ENCODE measurements at places on chromosomes 2 and 18.

GRCh38 chr18:4748975-4749374 is 293.9 kb upstream of the DLGAP1 start:
- no peaks in the 10 kb centered on the region for H3K27me3 ChIP-seq
- H3K4me1 ChIP-seq = no peaks in the 10 kb centered on the region
- H3K27ac ChIP-seq = no peak overlapping the region
- DNase-seq = no peak
- no peak overlapping the region for H3K4me3 ChIP-seq

DNA sequence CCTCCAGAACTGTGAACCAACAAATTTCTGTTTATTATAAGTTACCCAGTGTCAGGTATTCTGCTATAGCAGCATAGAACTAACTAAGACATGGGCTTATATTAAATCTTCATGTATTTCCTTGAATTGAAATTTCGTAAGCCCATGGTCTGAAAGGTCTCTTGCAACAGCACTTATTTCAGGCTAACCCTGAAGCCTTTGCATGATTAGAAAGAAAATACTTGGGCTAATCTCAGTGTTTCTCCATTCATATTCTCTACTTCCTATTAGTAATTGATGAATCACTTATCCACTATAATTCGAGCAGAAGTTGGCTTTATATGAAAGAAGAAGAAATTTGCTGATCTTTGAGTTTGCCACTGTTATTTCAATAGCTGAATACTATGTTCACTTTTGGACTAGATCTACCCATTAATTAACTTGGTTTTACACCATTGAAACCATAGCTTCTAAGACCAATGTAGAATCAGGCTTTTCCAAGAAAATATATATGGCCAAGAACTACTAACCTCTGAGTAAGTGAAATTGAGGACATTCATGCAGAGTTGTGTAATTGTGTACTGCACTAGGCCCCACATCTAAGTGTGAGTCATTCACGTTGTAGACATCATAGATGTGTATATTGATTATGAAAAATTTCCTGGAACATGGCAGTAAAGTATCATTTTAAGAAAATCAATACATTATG is 731.6 kb downstream of the SOCS6 start:
- no peak for DNase-seq
- no peaks in the 10 kb centered on the region for H3K4me1 ChIP-seq
- no peaks in the 10 kb centered on the region for H3K27me3 ChIP-seq
- no peak overlapping the region for H3K27ac ChIP-seq
- no peaks in the 10 kb centered on the region for H3K36me3 ChIP-seq

- H3K36me3 ChIP-seq = no peaks in the 10 kb centered on the region
- H3K27me3 ChIP-seq = no peaks in the 10 kb centered on the region
- H3K27ac ChIP-seq = no peak overlapping the region
- no peak for DNase-seq
- H3K4me3 ChIP-seq = no peak overlapping the region
These were observed 44.6 kb downstream of the INHBB start for GRCh38 chr2:120390381-120391055.

- H3K36me3 ChIP-seq = no peaks in the 10 kb centered on the region
- H3K27ac ChIP-seq = no peak overlapping the region
- DNase-seq = no peak
- H3K4me1 ChIP-seq = peaks cover 52% of the 10 kb centered on the region
- no peaks in the 10 kb centered on the region for H3K27me3 ChIP-seq
- no peak overlapping the region for H3K4me3 ChIP-seq
These were observed 232.7 kb downstream of the BCL11A start for GRCh38 chr2:60320724-60321123.

DNA sequence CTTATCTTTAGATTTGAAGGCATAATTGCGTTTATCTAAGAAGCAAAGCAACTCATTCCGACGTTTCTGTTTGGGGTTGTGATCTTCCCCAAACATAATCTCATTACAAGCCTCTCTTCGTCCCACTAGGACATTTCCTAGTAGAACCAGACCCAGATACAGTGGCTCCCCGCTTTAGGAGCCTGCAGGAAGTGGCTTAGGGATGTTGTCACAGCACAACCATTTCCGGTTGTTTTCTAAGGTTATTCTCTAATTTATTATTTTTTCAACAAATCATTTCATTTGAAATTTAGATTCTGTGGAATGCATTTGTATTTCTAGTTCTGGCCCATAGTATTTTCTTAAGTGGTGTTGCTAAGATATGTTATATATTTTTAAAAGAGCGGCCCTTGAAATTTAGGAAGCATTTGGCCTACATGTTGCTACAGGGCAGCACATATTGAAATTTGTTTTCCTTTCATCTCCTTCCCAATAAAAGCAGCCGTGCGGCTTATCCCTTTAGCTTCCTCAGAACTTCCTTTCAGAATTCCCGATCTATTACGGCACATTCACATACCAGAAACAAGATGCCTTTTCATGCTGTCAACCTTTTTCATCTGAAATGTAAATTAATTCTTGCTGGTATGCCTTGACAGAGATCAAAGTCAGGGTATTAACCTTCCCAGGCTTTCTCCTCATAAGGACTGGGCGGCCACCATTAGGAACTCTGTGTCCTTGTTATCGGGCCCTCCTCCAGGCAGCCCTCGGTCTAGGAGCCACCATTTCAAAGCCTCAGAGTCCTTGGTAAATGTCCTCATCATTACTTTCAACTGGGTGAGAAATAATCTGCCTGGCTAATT is 210.9 kb upstream of the SP5 start:
- H3K27ac ChIP-seq = no peak overlapping the region
- no peak overlapping the region for H3K4me3 ChIP-seq
- H3K4me1 ChIP-seq = no peaks in the 10 kb centered on the region
- H3K27me3 ChIP-seq = peaks cover 4% of the 10 kb centered on the region
- no peaks in the 10 kb centered on the region for H3K36me3 ChIP-seq
- DNase-seq = no peak

DNA sequence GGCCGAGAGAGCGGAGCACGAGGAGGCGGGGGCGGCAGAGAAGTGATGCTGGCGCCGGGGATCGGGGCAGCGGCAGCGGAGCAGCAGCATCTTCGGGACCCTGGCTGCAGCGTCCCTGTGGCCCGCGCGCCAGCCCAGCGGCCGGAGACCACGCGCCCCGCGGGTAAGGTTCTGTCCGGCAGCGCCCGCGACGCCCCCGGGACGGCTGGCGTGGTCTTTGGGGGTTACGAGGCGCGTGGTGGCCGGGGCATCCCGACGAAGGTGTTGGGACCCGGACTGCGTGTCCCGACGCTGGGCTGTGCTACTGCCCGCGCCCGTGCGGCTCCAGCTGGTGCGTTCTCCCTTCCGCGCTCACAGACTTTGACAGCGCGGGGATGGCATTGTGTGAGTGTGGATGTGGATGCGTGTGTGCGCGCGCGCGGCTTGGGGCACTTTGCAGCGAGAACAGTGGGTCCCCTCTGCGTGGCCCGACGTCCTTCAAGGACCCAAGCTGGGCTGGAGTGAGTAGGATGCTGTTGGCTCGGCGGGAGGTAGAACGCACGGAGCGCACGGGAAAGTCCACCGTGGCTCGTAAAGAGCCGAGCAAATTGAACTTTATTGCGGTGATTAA is 405.0 kb downstream of the XIRP2 start:
- peaks cover 20% of the 10 kb centered on the region for H3K4me1 ChIP-seq
- peaks cover 26% of the 10 kb centered on the region for H3K27me3 ChIP-seq
- no peak overlapping the region for H3K27ac ChIP-seq
- no peaks in the 10 kb centered on the region for H3K36me3 ChIP-seq
- H3K4me3 ChIP-seq = peak overlapping the region; percentile 55
- DNase-seq = peak; percentile 20

GRCh38 chr2:230209422-230210051 is 10.2 kb downstream of the SP110 start:
- no peaks in the 10 kb centered on the region for H3K27me3 ChIP-seq
- H3K4me3 ChIP-seq = no peak overlapping the region
- peaks cover 10% of the 10 kb centered on the region for H3K36me3 ChIP-seq
- peak overlapping the region; percentile 14 for H3K27ac ChIP-seq
- DNase-seq = peak; percentile 80
- peaks cover 71% of the 10 kb centered on the region for H3K4me1 ChIP-seq
